Cortex of kidney (tissue), 1 donor: ENCODE measurements at places on chromosomes 5 and 9.

- peak; percentile 90 for DNase-seq
Observed at GRCh38 chr9:4984621-4985385, at the start of gene JAK2. Gene JAK2 (plus strand): TSS chr9:4985272. CDS start chr9:5021988, 36,716 bp downstream.

DNA sequence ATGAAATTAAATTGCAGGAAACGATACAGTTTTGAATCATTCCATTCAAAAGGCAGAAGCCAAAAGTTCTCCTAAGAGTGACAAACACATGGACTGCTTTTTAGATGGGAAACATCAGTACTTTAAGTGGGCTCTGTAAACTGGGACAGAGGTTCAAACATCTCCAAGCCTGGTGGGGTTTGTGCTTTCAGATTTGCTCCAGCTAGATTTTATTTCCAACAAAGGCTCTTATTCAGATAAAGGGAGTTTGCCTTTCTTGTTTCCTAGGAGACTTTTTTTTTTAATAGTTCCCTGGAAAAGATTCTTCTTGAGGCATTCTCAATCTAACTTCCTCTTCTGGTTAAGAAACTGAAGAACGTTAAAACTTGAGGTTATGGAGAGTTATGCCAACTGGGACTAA lies 277.6 kb downstream of the TMEM38B start:
- no peak for DNase-seq

DNA sequence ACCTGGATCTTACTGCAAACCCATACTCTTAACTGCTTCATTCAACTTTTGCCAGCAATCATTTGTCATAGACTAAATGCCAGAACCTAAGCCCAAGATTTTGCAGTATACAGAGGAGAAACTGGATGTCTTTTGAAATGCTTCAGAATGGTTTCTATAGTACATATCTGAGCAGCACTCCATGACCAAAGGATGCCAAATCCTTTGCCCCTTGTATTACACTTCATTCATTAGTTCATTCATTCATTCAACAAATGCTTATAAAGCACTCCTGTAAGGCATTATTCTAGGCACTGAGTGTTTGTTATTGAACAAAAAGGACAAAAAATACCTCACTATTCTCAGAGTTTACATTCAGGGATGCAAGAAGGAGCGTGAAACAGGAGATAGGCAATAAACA lies 119.9 kb downstream of the SLC1A3 start:
- DNase-seq, result no peak

GRCh38 chr5:179245031-179245430 lies 100.2 kb downstream of the ADAMTS2 start:
- no peak for DNase-seq

GRCh38 chr5:1199649-1200494 lies 1.5 kb upstream of the SLC6A19 start:
- DNase-seq, result no peak

DNA sequence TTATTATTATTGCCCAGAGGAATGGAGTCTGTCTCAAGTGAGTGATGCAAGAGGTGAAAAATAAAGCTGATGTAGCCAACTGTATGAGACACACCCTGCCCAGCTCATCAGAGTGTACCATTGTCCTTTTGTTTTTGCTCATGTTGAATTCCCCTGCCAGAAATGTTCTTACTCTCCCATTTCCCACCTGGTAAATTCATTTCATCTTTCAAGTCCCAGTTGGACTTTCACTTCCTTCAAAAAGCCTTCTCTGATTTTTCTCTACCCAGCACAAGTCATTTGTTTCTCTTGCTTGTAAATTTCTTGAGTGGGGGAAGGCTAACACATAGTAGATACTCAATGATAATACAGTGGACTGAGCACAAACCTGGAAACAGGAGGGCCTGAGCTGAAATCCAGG lies 394.5 kb upstream of the ZNF462 start:
- no peak for DNase-seq

GRCh38 chr9:20591223-20591622 lies 31.1 kb downstream of the MLLT3 start:
- no peak for DNase-seq
